Kidney (tissue), 22 donors: ENCODE measurements at places on chromosomes 3 and 15. TPM values are rescaled to one million over a fixed set of nuclear protein-coding genes. Genes with fewer than 3 reads are reported as not detected.

GRCh38 chr3:96700322-96701315, 113.8 kb upstream of the EPHA6 start:
- DNase-seq, result no peak

GRCh38 chr3:9703736-9704346, at the start of gene CPNE9:
TSS of gene CPNE9 (plus strand) at chr3:9703833. CDS start at chr3:9703997, 164 bp downstream.
- peak; percentile 12 for DNase-seq

Gene WDR72
- 55.7 TPM for total RNA-seq

Gene MKRN2OS
- 1.7 TPM for total RNA-seq

Gene PRSS50
- total RNA-seq, result 0.35 TPM

- no peak for DNase-seq
Measured at GRCh38 chr3:29454161-29454611, 173.3 kb downstream of the RBMS3 start.

Gene SEMA3B
- total RNA-seq, result 96.1 TPM

DNA sequence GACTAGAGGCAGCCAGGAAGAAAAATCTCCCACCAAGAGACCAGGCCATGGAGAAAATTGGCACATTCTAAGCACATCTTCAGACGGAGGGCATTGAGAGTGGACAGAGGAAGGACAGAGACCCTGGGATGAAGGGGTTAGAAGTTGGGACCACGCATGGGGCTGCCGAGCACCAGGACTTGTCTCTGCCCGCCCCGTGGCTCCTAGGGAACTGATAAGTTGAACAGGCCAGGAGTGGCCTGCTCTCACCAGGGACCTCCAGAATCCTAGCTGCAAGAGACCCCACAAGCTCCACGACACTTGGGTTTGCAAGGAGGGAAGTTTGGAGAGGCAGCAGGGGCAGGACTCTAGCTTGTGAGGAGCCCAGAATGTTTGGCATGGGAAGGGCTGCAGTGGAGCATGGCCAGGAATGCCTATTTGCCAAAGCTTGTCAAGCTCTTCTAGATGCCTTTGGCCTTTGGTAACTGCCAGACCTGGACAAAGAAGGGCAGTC, 355.1 kb downstream of the NSUN3 start:
- DNase-seq, result no peak

DNA sequence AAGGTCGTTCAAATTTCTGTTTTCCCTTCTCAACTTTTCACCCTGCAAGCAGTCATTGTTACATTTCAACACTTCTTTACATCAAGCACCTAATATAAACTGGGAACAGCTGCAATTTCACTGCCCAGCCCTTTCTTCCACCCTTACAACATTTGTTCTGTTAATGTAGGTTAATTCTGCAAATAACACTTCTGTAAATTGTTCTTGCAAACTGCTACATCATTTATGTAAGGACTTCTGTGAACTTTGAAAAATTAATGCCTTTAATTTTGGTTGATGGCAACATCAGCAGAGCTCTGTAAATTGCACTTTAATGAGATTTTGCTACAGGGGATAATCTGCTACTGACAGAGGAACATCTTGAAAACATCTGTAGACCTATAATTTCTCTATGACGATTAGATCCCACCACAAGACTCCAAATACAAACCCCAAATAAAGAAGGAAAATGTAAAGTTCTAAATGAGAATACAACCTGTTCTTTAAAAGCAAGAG, 93.5 kb downstream of the ZIC4 start:
- DNase-seq, result no peak

DNA sequence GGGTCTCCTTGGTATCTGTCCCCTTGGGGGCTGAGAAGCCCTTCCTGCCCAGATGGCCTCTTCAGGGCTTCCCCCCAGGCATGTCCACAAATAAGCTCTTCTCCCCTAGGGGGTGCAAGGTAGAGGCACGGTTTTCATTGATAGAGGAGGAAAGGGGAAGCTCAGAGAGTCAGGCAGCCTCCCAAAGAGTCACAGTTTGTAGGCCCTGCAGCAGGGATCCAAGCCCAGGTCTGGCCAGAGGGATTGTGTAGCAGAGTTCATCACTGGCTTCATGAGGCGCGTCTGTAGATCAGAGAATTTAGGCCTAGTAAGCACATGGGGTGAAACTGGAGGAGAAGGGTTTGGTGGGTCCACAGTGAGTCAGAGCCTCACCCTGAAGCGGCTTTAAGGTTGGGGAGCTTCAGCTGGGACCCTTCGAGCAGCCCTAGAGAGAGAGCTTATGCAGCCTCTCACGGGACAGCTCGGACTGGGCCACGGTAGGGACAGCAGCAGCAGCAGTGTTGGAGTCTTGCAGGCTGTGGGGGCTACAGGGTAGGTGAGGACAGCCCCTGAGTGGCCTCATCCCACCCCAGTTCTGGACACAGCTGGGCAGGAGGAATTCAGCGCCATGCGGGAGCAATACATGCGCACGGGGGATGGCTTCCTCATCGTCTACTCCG, 37.5 kb upstream of the ESYT3 start:
- no peak for DNase-seq

- DNase-seq, result no peak
Measured at GRCh38 chr3:19901918-19902317, 32.1 kb downstream of the EFHB start.

Gene SLITRK3
- 0.44 TPM for total RNA-seq

- DNase-seq, result no peak
Measured at GRCh38 chr3:131285456-131285855, 96.1 kb upstream of the NUDT16 start.

- DNase-seq, result no peak
Measured at GRCh38 chr15:45253330-45253729, 1.3 kb downstream of the SLC28A2 start.

- DNase-seq, result peak; percentile 75
Measured at GRCh38 chr3:71524672-71525071, 58.9 kb downstream of the FOXP1 start.

DNA sequence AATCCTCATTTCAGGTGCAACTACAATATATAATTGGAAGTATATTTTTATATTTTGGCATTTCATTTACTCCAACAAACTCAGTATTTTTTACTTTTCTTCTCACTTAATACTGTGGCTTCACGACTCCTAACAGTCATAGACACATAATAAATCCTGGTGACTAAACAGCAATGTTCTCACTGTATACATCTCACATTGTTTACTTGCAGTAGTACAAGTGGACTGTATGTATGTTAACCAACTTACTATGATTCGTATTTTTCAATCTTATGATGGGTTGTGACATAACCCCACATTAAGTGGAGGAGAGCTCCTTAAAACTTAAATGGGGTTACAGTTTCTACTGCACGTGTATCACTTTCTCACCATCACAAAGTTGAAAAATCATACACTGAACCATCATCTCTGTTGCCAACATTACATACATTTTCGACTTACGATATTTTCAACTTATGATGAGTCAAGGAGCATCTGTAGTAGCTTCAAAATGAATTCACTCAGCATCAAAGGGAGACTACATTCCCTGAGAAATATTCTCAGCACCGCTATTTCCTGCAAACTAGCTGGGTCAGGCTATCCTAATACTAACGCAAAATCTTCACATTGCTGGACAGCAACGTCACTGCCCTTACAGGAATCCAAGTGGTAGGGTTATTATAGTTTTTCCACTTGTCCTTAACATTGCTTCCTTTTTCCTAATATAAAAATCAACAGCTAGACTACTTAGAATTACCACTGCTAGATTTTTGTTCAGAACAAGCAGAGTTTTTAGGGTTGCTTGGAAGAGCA, 7.3 kb downstream of the ADAM10 start:
- peak; percentile 24 for DNase-seq

DNA sequence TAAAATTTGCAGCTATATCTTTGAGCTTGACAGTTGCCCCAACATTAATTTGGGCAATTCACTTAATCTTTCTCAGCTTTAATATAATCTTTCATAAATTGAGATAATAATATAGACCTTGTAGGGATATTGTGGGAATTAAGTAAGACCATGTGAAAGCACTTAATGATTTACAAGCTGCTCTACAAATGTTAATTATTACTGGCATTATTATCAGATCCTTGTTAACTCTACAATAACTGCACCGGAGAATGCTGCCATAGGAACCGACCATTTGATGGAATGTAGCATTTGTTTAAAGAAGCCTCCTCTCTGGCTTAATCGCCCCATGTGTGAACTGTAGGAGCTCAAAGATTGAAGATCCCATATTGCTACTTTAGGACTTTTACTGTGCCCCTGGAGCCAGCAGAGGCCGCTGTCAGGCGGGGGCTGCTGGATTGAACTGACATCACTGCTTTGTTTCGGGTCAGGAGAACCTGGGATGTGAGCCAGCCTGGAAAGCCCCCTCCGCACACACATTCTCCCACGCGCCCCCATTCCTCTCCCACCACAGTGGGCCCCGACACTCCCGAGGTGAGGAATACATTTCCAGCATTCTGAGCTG, 154.2 kb upstream of the TNIK start:
- peak; percentile 64 for DNase-seq

- DNase-seq, result no peak
Measured at GRCh38 chr3:37819591-37819990, 42.1 kb upstream of the CTDSPL start.

- peak; percentile 77 for DNase-seq
Measured at GRCh38 chr15:51382787-51383186, 41.3 kb downstream of the GLDN start.

Gene EFCC1
- 3.7 TPM for total RNA-seq

GRCh38 chr3:40511031-40511718, 5.3 kb downstream of the ZNF620 start:
- DNase-seq, result no peak

DNA sequence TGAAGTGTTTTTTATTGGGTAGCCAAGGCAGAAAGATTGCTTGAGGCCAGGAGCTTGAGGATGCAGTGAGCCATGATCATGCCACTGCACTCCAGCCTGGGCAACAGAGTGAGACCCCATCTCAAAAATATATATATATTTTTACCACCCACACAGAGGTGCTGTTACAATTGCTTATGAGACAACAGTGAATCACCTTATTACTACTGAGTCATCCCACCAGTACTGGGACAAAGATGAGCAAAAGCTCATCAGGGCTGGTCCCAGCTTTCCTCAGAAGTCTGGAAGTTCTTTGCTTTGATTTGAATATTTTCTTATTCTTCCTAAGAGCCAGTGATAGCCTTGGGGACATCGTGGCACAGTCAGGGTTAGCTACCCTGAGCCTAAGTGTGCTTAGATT, 207.7 kb downstream of the SOX2 start:
- no peak for DNase-seq

DNA sequence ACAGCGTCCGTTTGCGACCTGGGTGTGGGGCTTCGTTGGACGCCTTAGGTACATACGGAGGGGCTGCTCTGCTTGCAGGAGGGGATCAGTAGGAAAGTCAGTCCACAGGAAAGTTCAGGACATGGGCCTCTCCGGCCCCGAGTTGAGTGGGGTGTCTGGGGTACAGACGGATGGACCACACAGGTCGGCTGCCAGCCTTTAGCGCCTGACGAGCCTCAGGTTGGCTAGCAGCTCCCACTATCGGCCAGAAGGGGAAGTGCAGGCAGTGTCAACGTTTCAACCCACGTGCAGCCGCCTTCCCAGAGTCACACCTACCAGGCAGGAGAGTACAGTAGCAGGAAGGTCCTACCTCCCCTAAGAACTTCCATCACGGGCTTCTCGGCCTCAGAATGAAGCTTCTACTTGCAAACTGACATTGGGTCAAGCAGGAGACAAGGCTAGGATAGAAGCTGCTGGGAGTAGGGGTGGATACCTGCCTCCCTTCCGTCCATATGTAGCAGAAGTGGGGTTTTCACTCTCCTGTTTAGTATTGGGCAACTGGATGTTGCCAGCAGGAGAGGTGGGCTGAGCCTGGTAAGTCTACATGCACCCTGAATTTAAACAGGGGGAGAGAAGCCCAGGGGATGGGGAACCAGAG, 1.8 kb upstream of the SCN5A start:
- peak; percentile 80 for DNase-seq

Gene AMIGO3
- total RNA-seq, result not detected

GRCh38 chr3:169999433-169999832, 32.8 kb downstream of the SEC62 start:
- DNase-seq, result no peak

Gene ANKUB1
- total RNA-seq, result not detected

Gene STRIT1
- not detected for total RNA-seq

DNA sequence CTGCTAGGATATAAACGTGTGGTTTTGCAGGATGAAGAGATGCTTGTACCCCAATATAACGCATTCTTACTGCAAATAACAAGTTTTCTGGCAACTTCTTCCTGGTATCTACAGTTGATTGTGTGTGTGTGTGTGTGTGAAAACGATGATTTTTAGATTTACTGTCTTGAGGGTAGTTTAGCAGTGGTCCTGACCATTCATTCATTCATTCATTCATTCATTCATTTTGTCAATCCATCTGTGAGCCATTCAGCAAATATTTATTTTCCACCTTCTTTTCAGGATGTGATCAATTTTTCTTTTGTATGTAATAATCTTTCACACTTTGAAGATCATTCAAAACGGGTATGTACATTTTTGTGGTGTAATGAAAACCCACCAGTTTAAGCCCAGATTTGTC, 250.7 kb downstream of the PTPRG start:
- no peak for DNase-seq

Gene CA12
- 237 TPM for total RNA-seq

Gene CCR8
- 0.19 TPM for total RNA-seq

Gene GOLGA6L10
- 2.5 TPM for total RNA-seq

- no peak for DNase-seq
Measured at GRCh38 chr3:15636028-15636709, 34.6 kb downstream of the BTD start.

Gene ZNF501
- 4.2 TPM for total RNA-seq

GRCh38 chr3:8980756-8981257, 17.5 kb upstream of the RAD18 start:
- no peak for DNase-seq

GRCh38 chr3:151918253-151919029, 45.0 kb downstream of the SUCNR1 start:
- no peak for DNase-seq

DNA sequence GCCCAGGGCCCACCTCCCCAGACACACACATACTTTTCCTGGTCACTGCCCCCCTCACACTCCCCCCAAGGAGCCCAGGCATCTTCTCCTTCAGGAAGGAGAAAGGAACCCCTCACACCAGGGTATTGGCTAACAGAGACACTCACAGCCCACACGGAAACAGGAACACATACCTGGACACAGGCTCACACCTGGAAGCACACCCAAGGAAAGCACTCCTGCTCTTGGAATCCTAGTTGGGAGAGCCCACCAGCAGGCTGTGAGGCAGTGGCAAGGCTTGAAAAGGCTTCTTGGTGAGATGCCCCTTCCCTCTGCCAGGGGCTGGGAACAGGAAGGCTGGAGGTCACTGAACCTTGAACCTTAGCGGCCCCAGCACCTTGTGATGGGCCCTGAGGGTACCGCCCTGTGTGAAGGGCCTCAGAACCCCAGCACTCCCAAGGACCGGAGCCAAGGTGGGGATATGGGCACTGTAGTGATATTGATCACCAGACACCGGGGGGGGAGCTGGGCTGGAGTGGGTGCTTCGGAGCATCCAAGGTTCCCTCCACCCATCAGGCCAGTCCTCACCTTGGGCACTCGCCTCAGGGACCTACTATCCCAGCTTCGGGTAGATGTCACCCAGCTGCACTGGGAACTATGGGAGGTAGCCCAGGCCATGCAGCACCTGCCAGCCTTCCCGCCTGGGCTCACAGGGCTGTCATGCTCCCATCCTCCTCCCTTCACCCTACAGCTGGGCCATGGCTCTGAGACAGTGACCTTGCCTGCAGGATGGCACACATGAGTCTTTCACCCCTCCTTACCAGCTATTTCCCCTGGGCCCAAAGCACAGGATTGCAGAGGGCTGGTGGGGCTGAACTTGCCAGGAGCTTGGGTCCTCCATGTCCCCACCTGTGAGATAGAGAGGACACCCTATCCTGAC, 16.4 kb downstream of the MYL3 start:
- DNase-seq, result peak; percentile 67

Gene PCOLCE2
- total RNA-seq, result 1.9 TPM

- no peak for DNase-seq
Measured at GRCh38 chr3:148079370-148079769, 618.3 kb upstream of the AGTR1 start.
